ENCODE measurements at places on chromosomes 3 and 15. TPM values are rescaled to one million over a fixed set of nuclear protein-coding genes. Genes with fewer than 3 reads are reported as not detected.

Gene IL16
- 8.3 TPM for total RNA-seq

DNA sequence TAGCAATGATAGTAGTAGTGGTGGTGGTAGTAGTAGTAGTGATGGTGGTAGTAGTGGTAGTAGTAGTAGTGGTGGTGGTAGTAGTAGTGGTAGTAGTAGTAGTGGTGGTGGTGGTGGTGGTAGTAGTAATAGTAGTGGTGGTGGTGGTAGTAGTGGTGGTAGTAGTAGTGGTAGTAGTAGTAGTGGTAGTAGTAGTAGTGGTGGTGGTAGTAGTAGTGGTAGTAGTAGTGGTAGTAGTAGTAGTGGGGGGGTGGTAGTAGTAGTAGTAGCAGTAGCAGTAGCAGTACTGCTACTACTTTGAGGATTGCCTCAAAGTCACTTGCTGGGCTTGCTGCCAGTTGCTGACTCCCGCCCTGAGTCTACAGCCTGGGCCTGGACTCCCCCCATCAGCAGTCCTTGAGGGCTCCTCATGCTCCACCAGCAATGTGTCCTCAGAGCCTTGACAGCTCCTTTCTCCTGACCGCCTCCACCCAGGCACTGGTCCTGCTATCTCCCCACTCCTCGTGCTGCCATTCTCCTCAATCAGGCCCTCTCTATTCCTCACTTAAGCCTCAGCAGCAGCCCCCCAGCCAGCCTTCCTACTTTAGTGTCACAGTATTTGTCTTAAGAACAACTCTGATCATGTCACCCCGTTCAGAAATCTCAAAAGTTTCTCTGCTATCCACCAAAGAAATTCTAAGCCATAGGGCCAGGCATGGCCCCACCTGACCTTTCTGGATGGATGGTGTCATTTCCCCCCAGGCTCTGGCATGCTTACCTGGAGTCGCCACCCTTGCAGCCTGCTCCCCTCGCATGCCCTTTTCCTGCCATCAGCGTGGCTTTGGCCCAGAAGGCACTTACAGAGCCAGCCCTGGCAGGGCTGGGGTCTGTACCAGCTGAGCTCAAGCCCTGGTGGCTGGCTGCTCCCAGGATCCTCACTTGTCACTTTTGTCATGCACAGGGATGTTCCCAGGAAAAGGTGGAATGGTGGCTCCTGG, 45.6 kb downstream of the DLEC1 start:
- DNase-seq = no peak

- no peak for DNase-seq
These were observed 268.0 kb upstream of the ARHGEF26 start for GRCh38 chr3:153853163-153853562.

Gene RASGRP1
- 21.2 TPM for total RNA-seq

Gene ZNF502
- 3.8 TPM for total RNA-seq

DNA sequence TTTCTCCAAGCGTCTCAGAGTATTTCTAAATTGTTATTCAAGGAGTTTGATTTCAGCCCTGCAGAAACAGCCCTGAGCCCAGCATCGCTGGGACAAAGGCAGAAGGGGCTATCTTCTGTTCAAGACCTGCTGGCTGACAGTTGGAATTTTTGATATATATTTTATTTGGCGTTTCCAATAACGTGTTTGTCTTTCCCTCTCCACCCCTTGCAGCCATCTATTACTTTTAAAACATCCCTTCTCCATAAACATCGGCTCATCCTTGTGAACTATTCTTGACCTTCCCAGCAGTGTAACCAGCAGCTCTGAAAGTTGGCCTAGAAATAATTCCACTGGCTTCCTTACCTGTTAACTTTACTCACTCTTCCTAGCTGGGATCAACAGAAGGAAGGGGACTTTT, 5.5 kb upstream of the MEIS2 start:
- DNase-seq = no peak

- no peak for DNase-seq
These were observed 2.1 kb upstream of the TMEM212 start for GRCh38 chr3:171840811-171841619.

DNA sequence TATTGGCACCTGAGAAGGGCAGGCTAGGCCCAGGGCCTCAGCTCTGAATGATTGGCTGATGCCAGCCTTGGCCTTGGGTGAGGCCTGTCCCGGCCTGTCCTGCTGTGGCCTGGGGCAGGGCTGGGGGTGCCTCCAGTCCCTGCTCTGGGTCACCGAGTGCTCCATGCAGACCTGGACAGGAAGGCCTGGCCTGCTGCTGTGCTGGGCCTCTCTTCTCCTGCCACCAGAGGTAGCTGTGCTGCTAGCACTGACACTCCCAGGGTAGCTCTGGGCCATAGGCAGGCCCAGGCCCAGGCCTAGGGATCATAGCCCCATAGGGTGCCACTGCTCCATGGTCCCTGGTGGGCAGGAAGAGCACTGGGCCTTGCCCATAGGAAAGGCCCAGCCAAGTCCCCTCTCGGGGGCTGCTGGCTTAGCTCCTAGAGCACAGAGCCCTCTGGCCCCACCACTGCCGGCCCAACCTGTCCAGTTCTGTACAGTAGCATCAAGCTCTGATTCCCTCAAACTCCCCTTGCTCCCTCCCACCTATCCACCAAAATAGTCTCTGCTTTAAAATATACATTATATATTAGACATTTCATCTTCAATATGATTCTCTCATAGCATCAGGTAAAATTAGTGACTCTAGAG, 18.2 kb downstream of the ABTB1 start:
- no peak for DNase-seq

GRCh38 chr3:160402221-160403027, 3.0 kb downstream of the SMC4 start:
- DNase-seq = no peak

GRCh38 chr3:152497457-152497856, 228.7 kb downstream of the MBNL1 start:
- DNase-seq = no peak

DNA sequence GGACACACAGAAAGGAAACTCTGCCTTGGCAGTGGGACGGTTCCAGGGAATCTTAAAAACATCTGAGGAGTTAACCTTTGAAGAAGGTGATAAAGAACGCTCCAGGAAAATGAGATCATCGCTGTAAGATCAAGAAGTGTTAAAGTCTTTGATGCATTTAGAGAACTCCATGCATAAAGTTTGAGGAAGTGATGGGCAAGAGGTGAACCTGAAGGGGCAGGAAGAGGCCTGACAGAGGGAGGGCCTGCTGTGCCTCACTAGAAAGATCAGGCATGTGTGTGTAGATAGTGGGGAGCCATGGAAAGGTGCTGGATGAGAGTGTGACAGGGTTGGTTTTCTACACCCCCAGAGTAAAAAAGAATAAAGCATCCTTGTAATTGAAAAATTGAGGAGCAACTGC, 889.2 kb downstream of the MCTP2 start:
- no peak for DNase-seq

DNA sequence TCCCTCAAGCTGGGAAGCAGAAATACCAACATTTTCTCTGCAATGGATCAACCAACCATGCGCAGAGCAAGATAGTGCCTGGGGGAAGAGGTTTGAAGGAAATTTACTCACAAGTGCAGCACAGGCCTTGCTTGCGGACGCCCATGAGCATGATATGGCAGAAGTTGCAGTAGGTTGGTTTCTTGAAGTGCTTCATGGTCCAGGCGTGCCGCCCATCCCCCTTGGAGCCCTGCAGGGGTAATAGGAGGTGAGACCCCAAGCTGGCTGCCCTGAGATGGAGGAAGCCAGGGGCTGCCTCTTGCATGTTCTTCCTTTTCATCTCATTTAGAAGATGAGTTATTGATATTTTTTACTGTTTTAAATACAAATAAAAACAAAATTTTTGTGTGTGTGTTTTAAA, 86.6 kb downstream of the DGKG start:
- DNase-seq = no peak

- DNase-seq = no peak
These were observed 13.6 kb downstream of the ACKR2 start for GRCh38 chr3:42822828-42823227.

DNA sequence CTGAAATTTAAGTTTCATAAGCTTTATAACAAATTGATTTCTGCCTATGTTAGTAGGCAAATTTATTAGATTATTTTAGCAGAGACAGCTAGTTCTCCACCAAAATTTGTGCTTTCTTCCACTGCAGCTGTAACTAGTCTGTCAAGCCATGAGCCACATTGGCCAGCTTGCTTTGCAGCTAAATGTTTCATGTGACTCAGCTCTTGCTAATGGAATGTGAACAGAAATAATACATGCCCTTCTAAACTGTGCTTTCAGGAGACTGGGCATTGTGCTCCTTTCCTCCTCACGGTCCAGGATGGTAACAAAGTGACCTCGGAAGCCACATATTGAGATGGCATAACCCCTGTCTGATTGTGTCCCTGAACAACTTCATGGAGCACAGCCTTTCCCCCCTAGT, 51.3 kb upstream of the KPNA4 start:
- no peak for DNase-seq

Gene GOLGA6D
- not detected for total RNA-seq

Measured in suprapubic skin (tissue), 4 donors.